ENCODE measurements at places on chromosomes 5 and 9.

DNA sequence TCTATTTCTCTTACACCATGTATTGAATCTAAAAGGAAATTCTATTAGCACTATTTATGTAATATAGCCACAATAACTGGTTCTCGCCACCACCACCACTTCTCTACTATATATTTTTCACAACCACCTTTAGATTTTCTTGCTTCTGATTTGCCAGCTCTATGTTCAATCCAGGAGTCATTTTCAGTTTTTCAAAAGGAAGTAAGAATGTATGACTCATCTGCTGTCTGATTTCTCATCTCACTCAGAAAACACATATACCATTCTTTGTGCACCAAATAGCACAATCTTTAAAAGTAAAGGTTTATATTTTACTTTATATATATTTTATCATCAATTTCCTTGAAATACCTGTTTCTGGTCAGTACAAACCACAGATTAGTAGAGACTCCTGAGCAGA, 1127.5 kb downstream of the TAF11L14 start:
- no peaks in the 10 kb centered on the region for H3K4me1 ChIP-seq
- H3K27ac ChIP-seq = no peak overlapping the region
- no peaks in the 10 kb centered on the region for H3K27me3 ChIP-seq
- no peak for DNase-seq

DNA sequence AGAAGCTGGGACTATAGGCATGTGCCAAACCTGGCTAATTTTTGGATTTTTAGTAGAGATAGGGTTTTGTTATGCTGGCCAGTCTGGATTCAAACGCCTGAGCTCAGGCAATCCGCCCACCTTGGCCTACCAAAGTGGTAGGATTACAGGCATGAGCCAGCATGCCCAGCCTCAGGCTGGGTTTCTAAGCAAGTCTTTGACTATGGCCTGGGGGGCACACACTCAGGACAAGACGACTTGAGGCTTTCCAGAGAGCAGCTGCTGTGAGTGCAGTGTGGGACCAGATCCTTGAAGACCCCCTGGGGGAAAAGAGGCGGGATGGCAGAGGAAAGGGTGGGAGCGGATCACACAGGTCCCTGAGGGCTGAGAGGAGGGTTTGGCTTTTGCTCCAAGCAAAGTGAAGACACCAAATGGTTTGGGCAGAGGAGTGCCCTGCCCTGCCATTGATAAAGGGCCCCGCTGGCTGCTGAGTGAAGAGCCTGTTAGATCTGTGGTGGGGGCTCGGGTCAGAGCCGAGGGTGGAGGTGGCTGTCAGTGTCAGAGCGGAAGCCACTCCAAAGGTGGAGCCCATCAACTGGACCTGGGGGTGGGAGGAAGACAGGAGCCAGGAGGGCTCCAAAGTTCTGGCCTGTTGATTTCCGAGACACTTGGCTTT, 46.8 kb upstream of the FUBP3 start:
- H3K27me3 ChIP-seq = peaks cover 10% of the 10 kb centered on the region
- H3K4me1 ChIP-seq = peaks cover 19% of the 10 kb centered on the region
- DNase-seq = no peak
- H3K27ac ChIP-seq = no peak overlapping the region
- H3K36me3 ChIP-seq = no peaks in the 10 kb centered on the region
- H3K4me3 ChIP-seq = no peak overlapping the region

DNA sequence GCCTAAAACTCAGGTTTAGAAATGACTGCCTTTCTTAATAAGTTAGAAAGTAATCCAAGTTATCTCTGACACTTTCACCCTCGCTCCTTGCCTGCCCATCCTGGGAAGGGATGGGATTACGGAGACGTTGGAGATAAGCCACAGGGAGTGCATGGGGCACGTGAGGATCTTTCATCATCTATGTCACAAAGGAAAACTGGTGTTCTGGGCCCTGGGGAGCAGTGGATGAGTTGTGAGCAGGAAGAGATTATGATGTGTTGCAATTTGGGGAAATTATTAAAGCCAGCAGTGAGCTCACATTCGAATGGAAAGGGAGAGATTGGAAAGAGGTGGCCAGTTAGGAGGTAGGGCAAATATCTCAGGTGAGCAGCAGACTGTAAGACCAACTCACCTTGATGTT, 12.8 kb downstream of the AFAP1L1 start:
- no peaks in the 10 kb centered on the region for H3K4me1 ChIP-seq
- H3K36me3 ChIP-seq = no peaks in the 10 kb centered on the region
- no peak for DNase-seq

DNA sequence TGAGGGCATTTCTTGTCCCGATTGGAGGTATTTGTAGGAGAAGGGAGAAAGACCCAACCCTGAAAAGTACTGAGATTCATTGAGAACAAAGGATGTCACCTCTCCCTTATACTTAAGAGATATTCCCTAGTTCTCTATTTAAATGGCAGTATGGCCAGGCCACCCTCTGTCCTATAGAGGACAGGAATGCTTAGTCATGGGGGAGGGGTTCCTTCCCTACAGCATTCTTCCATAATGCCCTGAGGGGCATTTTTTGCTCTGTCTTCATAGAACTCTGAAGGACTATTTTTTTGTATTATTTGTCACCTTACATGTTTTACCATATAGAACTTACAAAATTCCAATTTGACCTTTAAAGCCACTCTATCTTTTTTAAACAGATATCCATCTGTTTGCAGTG, 176.3 kb downstream of the TMEM161B start:
- no peaks in the 10 kb centered on the region for H3K36me3 ChIP-seq
- no peaks in the 10 kb centered on the region for H3K27me3 ChIP-seq
- peak; percentile 43 for DNase-seq
- H3K4me1 ChIP-seq = peaks cover 12% of the 10 kb centered on the region

DNA sequence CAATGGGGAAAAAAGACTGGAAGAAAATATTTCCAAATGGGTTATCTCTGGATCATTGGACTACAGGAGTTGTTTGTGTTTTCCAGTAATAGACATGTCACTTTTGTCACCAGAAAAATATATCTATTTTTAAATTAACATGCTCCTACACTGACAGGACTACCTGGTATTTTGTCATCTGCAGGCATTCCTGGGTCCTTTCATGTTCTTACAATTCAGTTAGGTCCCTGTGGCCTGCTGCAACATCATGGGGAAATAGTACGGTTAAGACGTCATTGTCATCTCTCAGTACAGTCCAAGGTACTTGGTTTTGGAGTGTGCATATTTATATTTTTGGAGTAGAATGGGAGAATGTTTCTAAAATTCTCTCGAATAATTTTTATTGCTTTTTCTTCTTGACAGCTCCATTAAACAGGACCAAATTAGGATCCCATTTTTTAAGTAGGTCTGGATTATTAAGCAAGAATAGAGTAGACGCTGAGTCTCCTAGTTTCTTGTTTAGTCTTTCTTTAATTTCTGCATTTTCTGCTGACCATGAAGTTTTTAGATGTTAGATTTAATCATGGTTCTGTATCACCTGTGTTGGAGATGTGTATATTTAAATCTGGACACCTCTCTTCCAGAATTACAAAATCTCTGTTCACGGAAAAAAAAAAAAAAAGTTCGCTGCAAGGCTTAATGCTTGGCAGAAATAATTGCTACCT, 46.9 kb downstream of the SLC22A5 start:
- peaks cover 2% of the 10 kb centered on the region for H3K4me1 ChIP-seq
- H3K36me3 ChIP-seq = no peaks in the 10 kb centered on the region
- no peak overlapping the region for H3K27ac ChIP-seq
- no peak overlapping the region for H3K4me3 ChIP-seq
- 0 out of 2 replicates have a peak, but pooled peaks cover 3% of the 10 kb centered on the region for H3K27me3 ChIP-seq

DNA sequence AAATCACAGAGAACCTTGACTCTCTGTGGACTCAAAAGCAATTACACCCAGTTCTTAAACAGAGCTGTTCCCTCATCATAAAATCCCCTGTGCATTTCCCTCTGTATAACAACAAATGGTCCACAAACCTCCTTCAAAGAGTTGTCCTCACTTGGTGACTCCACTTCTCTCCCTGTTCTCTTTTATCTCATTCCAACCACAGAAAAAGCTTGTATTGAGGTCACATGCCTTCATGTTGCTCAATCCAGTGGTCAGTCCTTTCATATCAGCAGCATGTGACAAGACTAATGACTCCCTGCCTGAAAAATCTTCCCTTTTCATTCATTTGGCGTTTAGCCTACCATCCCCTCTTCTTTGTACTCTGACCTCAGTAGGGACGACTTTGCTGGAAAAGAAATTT, 158.0 kb downstream of the DEPDC1B start:
- no peak overlapping the region for H3K27ac ChIP-seq
- no peaks in the 10 kb centered on the region for H3K27me3 ChIP-seq
- H3K36me3 ChIP-seq = no peaks in the 10 kb centered on the region
- no peak for DNase-seq
- H3K4me3 ChIP-seq = no peak overlapping the region

- H3K4me1 ChIP-seq = no peaks in the 10 kb centered on the region
- no peak overlapping the region for H3K4me3 ChIP-seq
- H3K36me3 ChIP-seq = no peaks in the 10 kb centered on the region
- no peak overlapping the region for H3K27ac ChIP-seq
Measured at GRCh38 chr5:22102823-22103359, 750.3 kb downstream of the CDH12 start.

DNA sequence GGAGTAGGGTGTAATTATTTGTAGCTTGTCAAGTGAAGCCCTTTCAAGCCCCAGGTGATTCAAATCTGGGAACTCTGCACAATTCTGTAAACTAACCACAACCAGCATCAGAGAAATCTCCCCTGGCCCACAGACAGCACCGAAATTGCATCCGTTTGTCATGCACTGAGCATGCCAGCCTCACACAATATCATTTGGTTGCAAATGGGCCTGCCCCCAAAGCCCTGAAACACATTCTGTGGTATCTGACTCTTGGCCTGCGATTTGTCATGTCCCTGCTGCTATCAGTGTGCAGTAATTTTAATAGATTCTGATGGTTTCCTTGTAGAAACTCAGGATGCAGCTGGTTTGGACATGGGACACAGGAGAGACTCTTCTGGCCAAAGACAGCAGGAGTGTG, 35.3 kb downstream of the SNX24 start:
- no peak overlapping the region for H3K27ac ChIP-seq
- H3K4me3 ChIP-seq = no peak overlapping the region
- H3K36me3 ChIP-seq = no peaks in the 10 kb centered on the region
- H3K27me3 ChIP-seq = no peaks in the 10 kb centered on the region

- H3K36me3 ChIP-seq = no peaks in the 10 kb centered on the region
- H3K4me3 ChIP-seq = no peak overlapping the region
- H3K27ac ChIP-seq = no peak overlapping the region
- 0 out of 2 replicates have a peak, but pooled peaks cover 4% of the 10 kb centered on the region for H3K27me3 ChIP-seq
- DNase-seq = peak; percentile 13
Measured at GRCh38 chr5:1437226-1437829, 7.9 kb downstream of the SLC6A3 start.

DNA sequence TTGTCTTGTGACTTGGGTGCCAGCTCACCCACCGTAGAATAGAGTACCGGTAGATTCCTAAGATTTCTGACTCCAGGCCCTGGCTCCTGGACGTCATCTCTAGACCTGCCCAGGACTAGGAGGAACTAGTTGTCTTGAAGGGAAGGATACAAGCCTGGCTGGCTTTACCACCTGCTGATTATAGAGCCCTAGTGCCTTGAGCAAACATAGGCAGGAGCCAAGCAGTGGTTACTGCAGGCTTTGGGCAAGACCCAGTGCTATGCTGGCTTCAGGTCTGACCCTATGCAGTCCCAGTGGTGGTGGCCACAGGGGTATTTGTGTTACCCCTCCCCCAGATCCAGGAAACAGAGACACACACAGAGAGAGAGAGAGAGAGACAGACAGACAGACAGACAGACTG, 606.2 kb downstream of the PDE4D start:
- no peak for DNase-seq
- H3K36me3 ChIP-seq = no peaks in the 10 kb centered on the region
- H3K27me3 ChIP-seq = no peaks in the 10 kb centered on the region
- no peak overlapping the region for H3K4me3 ChIP-seq
- H3K27ac ChIP-seq = no peak overlapping the region

- no peak overlapping the region for H3K4me3 ChIP-seq
- H3K36me3 ChIP-seq = peaks cover 38% of the 10 kb centered on the region
Measured at GRCh38 chr9:78239506-78239905, 3.6 kb downstream of the CEP78 start.

DNA sequence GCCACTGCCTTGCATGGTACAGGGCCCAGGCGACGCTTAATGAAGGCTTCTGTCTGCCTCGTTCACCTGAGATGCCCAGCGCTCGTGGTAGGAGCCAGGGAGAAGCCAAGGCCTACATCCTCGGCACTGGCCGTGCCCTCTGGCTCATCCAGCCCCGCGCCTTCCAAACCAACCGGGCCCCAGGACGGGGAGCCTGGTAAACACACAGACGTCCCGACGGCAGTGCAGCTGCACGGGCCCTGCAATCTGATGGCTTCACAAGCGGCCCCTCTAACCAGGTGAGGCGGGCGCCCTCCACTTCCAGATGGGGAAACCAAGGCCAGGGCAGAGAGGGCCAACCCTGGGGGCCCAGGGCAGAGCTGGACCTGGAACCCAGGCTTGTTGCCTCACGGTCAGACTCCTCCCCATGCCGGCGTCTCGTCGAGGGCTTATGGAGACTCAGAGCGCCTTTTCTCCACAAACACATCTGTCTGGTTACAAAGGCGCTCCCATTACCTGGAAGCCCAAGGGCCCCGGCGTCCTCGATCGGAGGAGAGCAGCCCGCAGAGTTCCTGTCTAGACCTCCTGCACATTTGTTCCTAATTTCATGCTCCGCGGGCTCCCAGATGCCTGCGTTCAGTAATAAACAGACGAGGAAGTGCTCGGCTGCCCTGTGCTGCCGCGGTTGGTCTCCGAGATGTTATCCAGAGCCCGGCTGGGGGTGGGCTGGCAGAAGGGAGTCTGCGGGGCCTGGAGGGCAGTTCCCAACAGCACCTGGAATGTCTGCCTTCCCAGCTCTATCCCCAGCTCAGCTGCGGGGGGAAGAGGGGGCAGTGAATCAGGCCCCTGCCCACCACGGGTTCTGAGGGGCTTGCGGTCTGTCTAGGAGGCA, 23.5 kb downstream of the FAM163B start:
- H3K36me3 ChIP-seq = no peaks in the 10 kb centered on the region
- peaks cover 16% of the 10 kb centered on the region for H3K4me1 ChIP-seq
- DNase-seq = no peak

GRCh38 chr5:98309785-98310598, 463.5 kb upstream of the RGMB start:
- H3K27ac ChIP-seq = no peak overlapping the region
- H3K36me3 ChIP-seq = no peaks in the 10 kb centered on the region
- no peaks in the 10 kb centered on the region for H3K27me3 ChIP-seq
- H3K4me1 ChIP-seq = peaks cover 9% of the 10 kb centered on the region
- no peak overlapping the region for H3K4me3 ChIP-seq

DNA sequence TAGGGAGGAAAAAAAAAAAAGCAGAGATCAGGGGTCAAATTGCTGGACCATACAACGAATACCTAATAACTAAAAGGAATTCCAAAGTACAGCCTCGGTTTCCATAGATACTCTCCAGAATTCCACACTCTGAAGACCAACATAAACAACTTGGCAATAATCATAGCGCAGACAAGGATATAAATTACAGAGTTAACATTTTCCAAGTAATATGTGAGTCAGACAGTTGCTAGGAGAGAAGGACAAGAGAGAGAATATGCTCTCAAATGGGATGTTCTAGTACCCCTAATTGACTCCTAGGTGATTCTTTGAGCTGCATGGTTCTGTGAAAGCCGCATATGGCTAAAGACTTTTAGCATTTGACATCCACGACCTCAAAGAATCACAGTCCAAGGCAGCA, 165.2 kb downstream of the FRMD3 start:
- no peak overlapping the region for H3K4me3 ChIP-seq
- no peak overlapping the region for H3K27ac ChIP-seq
- H3K27me3 ChIP-seq = no peaks in the 10 kb centered on the region
- no peaks in the 10 kb centered on the region for H3K4me1 ChIP-seq
- no peak for DNase-seq
